ENCODE measurements at places on chromosomes 13 and 19.

- DNase-seq, result peak; percentile 49
Observed at GRCh38 chr13:33497146-33497845, 211.7 kb upstream of the STARD13 start.

- no peak for DNase-seq
Observed at GRCh38 chr13:106865716-106866440, 297.9 kb upstream of the ARGLU1 start.

DNA sequence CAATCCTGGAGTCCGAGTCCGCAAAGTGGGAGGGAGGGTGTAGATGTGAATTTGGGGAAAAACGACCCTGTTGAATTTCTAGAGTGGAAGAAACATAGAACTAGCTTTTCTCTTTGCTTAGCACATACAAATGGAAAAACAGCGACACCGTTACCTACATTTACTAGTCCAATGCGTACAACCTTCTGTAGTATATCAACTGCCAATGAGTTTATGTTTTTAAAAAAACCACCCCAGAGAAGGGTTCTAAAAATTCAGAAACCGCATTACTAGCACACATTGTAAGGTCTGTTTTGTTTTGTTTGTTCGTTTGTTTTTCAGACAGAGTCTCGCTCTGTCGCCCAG is 332 bp upstream of the SUPT20H start:
- no peak for DNase-seq

DNA sequence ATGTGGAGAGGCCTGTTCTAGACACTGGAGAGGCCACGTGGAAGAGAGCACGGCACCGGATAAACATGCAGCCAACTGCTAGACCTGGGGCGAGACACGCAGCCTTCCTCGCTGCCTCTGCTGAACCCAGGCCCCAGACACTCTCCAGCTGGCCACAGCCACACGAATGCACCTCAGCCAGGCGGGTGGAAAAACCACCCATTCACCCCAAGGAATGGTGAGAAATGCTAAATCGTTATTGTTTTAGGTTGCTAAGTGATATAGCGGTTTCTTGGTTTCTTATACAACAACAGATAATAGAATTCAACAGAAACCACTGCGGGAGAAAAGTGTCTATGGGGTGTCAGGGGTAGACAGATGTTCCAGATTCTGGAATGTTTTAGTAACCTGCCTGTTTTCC is 52.5 kb downstream of the STK24 start:
- no peak for DNase-seq

- peak; percentile 34 for DNase-seq
Observed at GRCh38 chr19:570937-571565, 1.3 kb upstream of the BSG start.
